Endodermal cell (in vitro differentiated cells): ENCODE measurements at places on chromosomes 5 and 9. TPM values are rescaled to one million over a fixed set of nuclear protein-coding genes. Genes with fewer than 3 reads are reported as not detected.
A peak's percentile ranks its signal among the peaks of the same experiment; 100 is the strongest.

The RCL1 gene
- 17.1 and 18.6 TPM in 2 replicates for total RNA-seq

The IFNB1 gene
- total RNA-seq = not detected in 3 replicates

The SLC6A7 gene
- not detected in 3 replicates for total RNA-seq

The TAF11L12 gene
- not detected in 2 replicates for total RNA-seq

The SLC6A19 gene
- 0.15 and 0.16 TPM in 2 replicates for total RNA-seq

DNA sequence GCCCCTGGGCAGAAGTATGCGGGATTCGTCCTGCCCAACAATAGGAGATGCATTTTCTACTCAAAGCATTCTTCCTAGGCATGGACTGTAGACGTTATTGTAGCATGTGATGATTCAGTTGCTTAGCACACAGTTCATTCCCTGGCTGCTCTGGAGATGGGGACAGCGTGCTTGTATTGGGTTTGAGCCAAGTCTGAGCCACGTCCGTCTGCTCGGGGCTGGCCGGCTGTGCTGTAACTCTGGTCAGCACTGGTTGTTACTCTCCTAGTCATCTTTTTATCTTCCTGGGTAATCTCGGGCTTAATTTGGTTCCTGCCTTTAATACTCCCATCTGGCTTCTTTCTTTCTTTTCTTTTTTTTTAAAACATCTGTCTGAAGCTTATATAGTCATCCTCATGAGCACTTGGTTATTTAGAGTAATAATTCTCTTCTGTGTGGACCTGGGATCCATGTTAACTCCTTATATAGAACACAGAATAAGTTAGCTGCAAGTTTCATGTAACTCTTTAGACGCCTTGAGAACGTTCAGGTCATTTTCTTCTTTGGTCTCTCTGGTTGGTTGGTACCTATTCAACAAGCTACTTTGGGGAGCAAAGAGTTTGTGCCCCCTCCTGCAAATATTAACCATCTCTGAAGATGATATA is 118.8 kb upstream of the RPS23 start:
- H3K4me3 ChIP-seq = no peak overlapping the region
- no peaks in the 10 kb centered on the region for H3K4me1 ChIP-seq
- DNase-seq = no peak
- H3K27ac ChIP-seq = no peak overlapping the region

- no peaks in the 10 kb centered on the region for H3K36me3 ChIP-seq
- H3K4me1 ChIP-seq = no peaks in the 10 kb centered on the region
Measured at GRCh38 chr9:117706421-117707116, 2.4 kb downstream of the TLR4 start.

GRCh38 chr9:108100571-108100970 is 611.0 kb upstream of the KLF4 start:
- H3K4me3 ChIP-seq = no peak overlapping the region
- no peaks in the 10 kb centered on the region for H3K4me1 ChIP-seq
- H3K36me3 ChIP-seq = no peaks in the 10 kb centered on the region
- H3K27me3 ChIP-seq = peaks cover 9% of the 10 kb centered on the region
- no peak for DNase-seq

DNA sequence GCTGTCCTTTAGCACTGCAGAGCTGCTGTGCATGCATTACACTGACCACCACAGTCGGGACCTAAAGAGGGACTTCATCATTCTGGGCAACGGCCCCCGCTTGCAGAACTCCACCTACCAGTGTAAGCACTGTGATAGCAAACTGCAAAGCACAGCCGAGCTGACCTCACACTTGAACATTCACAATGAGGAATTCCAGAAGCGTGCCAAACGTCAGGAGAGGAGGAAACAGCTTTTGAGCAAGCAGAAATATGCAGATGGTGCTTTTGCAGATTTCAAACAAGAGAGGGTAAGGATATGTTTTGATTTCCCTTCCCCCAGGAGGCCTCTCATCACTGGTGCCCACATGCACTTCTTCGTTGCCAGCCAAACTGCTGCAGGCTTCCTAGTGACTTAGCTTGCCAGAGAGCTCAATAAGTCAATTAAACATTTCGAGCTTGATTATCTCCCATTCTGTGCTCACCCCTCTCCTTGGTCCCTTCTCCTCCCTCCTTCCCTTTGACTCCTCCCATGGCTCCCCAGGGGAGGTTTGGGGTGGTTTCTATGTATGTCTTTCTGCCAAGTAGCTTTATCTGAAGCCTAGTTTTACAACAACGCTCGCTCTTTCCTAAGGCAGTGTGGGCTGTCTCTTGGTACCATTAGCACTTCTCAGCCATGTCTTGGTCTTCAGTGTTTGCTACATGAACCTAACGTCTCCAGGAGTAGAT is 66.7 kb downstream of the ZNF462 start:
- no peak for DNase-seq
- H3K27ac ChIP-seq = no peak overlapping the region
- H3K4me1 ChIP-seq = peaks cover 2% of the 10 kb centered on the region

DNA sequence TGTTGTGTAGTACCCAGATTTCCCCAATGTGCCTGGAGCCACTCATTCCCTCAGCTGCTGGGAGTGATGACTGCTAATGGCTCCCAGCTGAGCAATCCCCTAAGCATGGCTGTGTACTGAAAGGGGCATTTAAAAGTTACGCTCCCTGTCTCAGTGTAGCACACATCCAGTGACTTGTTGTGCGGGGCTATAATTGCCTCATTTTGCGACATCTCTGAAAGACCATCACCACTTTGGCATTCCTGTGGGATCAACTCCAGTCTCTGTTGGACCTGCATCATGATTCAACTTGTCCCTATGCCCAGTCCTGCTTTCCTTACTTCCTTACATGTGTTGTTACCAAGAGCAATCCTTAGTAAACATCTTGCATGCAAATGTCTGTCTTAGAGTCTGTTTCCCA is 201.2 kb upstream of the MPDZ start:
- no peaks in the 10 kb centered on the region for H3K36me3 ChIP-seq
- H3K27ac ChIP-seq = no peak overlapping the region
- no peak overlapping the region for H3K4me3 ChIP-seq
- DNase-seq = no peak
- no peaks in the 10 kb centered on the region for H3K27me3 ChIP-seq

GRCh38 chr5:136563489-136563888 is 198.1 kb upstream of the TRPC7 start:
- DNase-seq = peak; percentile 80
- H3K27ac ChIP-seq = no peak overlapping the region
- no peak overlapping the region for H3K4me3 ChIP-seq
- H3K36me3 ChIP-seq = no peaks in the 10 kb centered on the region
- H3K27me3 ChIP-seq = peaks cover 50% of the 10 kb centered on the region

DNA sequence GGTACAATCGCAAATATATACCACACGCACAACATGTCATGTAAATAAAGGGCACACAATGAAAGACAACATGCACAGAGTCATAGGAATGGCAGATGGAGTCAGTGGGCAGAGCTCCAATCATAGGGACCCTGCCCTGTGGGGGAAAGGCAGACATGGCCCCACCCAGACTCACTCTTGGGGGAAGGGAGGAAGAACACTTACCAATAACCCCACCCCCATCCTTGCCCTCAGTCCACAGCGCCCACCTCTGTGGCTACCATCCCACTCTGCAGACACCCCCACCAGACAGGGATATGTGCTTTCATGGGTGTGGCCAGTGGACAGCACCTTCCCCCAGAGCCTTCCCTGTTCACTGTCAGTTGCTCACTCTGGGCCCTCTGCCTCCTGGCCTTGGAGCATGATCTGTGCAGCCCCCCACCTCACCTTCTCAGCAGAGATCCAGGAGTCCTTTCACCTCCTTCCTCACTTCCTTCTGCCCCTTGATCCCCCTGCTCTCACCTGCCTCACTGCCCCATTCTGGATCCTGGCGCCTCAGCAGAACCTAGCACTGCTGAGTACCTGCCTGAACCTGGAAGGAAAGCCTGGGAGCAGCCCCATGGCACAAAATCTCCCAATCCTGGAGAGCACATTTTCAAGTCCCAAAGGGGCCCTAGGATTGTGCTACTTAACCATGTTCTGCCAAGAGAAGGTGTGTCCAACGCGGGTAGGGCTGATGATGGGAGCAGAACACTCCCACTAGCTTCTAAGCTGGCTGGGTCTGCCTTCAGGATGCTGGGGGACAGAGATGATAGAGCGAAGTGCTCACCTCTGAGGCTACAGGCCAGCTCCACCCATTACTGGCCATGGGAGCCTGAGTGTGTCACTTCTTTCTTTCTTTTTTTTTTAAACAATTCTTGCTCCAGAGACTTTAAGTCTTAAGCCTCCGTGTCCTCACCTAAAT is 1.5 kb upstream of the PHF19 start:
- peak; percentile 64 for DNase-seq
- H3K4me3 ChIP-seq = no peak overlapping the region
- peaks cover 4% of the 10 kb centered on the region for H3K4me1 ChIP-seq
- no peak overlapping the region for H3K27ac ChIP-seq
- H3K27me3 ChIP-seq = peaks cover 13% of the 10 kb centered on the region

DNA sequence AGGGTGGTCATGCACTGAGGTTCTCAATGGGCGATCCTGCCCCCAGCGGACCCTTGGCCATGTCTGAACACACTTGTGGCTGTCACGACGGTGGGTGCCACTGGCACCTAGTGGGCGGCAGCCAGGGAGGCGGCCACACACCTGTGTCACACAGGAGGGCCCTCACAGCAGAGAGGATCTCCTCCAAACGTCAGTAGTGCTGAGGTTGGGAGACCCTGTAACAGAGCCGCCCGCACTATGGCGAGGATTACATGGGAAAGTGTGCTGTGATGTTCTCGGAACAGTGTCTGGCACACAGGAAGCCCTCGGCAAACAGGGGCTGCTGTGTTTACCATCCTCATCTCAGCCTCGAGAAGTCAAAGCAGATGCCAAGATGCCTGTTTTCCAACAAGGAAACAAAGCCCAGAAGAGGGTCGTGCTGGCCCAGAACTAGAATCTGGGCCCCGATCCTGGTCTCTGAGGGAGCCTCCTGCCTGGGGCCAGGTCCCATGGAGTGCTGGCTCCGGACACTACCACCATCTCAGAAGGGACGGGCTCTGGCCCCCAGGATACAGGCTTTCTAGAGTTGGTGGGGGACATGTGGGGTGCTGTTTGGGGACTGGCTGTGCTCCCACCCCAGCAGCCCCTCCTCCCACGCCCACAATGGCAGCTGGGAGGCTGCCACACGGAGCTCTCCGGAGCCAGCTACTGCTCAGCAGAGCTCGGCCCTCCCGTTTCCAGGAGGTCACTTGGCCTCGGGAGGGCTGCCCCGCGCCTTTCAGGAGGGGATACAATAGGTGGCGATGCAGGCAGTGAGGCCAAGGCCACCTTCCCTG is 48.2 kb downstream of the DBH start:
- H3K27ac ChIP-seq = no peak overlapping the region
- no peak overlapping the region for H3K4me3 ChIP-seq
- no peaks in the 10 kb centered on the region for H3K36me3 ChIP-seq
- H3K27me3 ChIP-seq = no peaks in the 10 kb centered on the region

DNA sequence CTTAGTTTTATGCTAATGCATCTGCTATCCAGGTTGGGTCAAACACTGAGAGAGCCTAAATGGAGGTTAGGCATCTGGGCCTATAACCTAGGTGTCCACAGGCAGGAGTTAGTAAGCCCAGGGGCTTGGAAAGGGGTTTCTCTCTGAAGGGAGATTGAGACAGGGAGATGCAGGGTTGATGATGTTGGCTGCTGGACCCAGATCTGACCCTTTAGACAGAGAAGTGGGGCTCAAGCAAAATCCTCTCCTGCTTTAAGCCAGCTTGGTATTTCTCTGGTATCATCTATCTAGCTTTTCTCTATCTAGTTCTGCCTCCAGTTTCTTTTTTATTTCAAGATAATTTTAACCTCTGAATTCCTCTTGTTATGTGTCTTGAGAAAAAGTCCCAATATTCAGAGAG is 18.3 kb upstream of the ANKRD55 start:
- no peaks in the 10 kb centered on the region for H3K27me3 ChIP-seq
- DNase-seq = no peak
- H3K27ac ChIP-seq = no peak overlapping the region
- no peak overlapping the region for H3K4me3 ChIP-seq
